ENCODE measurements at places on chromosomes 11 and 22.
A peak's percentile ranks its signal among the peaks of the same experiment; 100 is the strongest.

GRCh38 chr11:61962213-61963015 lies 5.0 kb downstream of the FTH1 start:
- DNase-seq: no peak

DNA sequence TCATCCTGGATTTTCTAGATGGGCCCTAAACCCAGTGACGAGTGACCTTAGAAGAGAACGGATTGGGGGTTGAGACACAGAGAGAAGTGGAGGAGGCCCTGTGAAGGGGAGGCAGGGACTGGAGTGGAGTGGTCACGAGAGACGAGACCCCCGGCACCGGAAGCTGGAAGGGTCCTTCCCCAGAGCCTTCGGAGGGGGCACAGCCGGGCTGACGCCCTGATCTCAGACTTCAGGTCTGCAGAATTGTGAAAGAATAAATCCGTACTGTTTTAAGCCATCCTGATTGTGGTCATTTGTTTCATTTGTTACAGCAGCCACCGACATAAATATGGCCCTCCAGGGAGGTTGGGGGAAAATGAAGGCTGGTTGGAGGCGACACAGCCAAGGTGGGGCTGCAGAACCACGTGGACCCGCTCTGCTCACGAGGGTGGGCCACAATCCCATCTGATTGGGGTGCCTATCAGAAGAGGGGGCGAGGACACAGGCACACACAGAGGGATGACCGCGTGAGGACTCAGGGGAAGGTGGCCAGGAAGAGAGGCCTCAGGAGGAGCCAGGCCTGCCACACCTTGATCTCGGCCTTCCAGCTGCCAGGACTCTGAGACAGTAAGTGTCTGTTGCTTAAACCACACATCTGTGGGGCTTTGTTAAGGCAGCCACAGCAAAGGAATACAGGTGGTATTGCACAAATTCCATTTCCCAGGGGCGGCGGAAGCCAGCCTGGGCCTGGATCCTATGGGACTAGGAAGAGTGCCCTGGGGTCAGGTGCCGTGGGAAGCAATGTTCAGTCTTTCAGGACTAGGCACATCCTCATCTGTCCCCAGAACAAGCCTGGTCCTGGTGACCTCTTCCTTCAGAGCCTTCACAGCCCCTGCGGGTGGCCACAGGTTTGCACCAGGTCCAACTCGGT lies 73.3 kb upstream of the SHANK2 start:
- DNase-seq: no peak

DNA sequence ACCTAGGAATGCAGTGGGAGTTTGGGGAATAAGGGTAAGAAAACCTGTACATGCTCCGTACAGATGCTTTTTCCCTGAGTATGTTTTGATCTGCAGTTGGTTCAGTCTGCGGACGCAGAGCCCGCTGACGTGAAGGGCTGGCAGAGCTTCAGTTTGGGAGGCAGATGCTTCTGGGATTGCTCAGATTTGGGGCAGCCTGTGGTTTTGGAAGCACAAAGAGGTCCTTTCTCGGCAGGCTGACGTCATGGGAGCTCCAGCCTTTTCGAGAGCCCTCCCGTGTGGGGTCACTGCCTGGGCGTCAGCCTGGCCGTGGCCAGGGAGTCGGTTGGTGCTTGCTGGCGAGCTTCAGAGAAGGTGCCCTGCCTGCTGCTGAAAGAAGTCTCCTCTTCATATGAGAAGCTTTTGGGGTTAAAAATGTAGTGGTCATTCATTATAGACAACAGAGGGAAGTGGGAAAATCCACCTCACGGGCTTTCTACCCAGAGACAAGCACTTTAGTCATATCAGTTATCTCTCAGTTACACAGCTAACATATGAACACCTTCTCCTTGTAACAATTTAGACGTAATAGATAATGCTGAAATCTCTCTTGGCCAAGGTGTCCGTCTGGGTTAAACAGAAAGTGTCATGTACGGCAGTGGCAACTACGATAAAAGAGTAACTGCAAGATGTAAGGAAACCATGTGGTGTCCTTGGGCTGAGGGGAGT lies 26.8 kb downstream of the TPCN2 start:
- no peak for DNase-seq

DNA sequence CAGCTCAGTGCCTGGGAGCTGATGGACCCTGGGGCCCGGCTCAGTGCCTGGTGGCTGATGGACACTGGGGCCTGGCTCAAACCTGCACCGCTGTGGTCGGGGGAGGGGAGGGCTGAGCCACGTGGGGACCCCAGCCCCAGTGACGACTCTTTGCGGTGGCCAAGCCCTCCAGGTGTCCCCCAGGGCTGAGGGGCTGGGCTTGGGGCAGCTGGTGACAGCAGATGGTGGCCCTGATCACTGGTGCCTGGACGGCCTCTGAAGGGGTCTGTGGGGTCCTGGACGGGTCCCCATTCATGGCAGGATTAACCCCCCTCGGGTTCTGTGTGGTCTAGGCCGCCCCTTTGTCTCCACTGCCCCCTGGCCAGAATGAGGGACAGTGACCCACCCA lies 3.4 kb upstream of the MUC5B start:
- no peak for DNase-seq

DNA sequence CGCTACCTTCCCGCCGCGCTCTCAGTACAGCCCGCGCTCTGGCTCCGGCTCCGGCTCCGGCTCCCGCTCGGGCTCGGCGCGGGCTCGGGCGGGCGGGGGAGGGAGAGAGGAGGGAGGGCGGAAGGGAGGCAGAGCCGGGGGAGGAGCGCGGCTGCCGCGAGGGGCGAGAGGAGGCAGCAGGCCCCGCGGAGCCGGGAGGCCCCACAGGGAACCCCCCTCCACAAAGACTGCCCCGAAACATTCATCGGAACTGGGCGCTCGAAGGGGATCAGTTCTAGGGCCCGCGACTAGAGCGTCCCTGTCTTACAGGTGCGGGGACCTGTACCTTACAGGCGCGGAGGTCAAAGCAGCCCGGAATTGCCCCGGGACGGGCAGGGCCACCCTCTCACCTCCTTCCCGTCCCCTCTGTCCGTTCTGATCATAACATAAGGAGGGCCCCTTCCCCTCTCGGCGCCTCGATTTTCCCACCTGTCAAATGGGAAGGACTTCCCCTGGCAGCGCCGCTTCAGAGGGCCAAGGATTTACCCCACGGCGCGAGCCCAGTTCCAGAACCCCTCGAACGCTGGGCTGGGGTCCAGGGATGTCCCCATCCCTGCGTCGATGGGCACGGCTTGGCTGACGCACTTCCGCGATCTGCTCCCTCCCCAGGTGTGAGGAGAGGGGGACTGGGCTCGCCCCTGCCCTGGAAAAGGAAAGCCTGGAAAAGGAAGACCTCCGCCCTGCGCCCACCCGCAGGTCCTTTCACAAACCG lies at the start of gene SHISA8:
TSS of gene SHISA8 (minus strand) at position 40 of the 751 bp plus-strand sequence. CDS start 407 bp downstream, outside the sequence.
- peak; percentile 65 for DNase-seq

DNA sequence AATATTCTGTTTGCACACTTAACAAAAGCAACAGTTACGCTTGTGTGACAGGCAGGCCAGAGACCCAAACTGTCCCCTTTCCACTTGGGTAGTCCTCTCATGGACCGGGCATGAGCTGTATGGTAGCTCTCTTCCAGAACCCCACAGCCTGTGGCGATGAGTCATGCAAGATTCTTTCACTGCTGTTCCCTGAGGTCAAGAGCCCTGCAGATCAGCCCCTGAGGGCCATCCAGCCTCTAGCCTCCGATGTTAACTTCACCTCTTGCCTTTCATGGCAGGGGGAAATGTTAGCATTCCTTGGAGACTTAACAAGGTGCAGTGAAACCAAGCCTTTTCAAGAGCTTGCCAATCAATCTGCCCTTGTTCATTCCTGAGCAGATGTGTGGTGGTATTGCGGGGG lies 63.2 kb upstream of the DEUP1 start:
- DNase-seq: no peak

GRCh38 chr22:25751174-25751581 lies 9.2 kb downstream of the MYO18B start:
- DNase-seq: no peak

- DNase-seq: no peak
These were observed 1164.1 kb upstream of the CNTN5 start for GRCh38 chr11:97856666-97857065.

DNA sequence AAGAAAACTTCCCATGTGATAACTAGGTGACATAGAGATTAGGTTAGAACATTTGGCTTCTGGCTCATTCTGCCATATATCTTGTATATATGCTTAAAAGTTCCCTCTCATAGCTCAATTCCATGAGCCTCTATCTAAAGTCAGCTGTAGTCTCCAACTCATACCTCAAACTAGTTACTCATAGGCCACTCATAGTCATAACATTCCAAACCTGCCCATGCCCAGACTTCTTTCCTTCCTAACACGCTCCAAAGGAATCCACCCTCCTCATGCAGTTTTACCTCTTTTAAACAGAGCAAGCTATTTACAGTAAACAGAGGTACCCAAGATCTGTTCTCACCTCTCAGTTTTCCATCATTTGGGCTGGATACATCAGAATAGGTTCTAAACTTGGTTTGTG lies 39.4 kb downstream of the GLYATL2 start:
- DNase-seq: no peak

- no peak for DNase-seq
These were observed 20.5 kb upstream of the SCGB1A1 start for GRCh38 chr11:62398011-62398994.

- DNase-seq: no peak
These were observed 61.7 kb downstream of the ME3 start for GRCh38 chr11:86610559-86611341.

DNA sequence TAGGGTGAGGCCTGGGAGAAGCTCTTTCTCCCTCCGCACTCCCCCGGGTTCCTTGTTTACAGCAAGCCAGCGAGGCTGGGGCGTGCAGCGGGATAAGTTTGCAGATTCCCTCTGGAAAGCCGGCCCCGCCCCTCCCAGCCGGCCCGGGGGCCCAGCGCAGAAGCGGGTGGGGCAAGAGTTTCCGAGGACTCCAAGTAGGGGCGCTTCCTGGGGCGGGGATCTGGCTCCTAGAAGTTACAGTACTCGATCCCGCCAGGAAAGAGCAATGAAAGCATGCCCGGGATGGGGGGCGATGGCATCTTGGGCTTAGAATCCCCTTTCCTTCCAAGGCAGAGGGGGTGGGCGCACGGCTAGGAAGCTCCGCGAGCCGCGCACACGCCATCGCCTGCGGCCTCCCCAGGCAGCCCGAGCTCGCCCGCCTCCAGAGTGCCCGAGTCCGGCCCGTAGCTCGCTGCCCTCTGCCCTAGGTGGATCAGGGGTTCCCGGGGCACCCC lies 385 bp downstream of the TST start:
- DNase-seq: no peak

DNA sequence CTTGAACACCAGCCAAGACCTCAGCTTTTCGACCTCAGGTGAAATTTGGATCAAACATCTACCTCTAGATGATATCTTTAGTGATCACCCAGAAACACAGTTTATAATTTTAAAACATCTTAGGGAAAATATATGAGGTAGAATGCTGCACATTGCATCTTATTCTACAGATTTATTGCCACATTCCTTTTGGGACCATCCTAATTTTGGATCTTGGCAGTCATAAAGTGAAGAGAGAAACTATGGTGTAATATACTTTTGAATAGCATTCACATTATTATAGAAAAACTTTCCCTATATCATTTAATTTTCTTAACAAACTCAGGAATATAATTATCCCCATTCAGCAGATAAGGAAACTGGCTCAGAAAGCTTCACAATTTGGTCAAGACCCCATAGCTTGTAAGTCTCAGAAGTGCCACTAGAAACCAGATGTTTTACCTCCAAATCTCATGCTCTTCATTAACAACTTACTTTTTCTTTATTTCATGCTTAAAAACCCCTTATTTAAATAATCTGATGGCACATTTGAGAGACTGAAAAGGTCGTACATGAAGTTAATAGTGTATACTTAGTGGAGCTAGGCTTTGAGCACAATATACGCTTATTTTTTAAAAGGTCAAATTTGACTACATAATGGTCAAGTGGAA lies 199.2 kb upstream of the CTSC start:
- no peak for DNase-seq

DNA sequence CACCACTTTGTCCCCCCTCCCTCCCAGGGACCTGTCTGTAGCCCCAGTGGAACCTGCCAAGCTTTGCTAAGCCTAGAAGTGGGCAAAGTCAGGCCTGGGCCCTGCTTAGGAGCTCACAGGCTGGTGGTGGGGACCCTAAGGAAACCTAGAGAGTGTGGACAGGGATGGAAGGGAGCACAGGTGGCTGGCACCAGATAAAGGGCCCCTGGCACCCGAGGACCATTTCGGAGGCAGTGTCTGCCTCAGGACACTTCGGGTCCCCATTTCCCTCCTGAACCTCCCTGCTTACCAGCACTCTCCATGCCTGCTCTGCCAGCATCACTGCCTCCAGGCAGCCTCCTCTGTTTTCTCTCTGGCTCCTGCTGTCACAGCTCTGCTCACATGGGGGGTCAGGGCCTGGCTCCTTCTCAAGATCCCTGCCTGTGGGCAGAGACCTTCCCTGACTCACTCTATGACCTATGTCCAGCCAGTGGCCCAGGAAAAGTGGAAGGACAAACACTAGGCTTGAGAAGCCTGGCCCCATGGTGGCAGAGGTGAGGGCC lies 13.6 kb upstream of the OMP start:
- DNase-seq: no peak

- DNase-seq: no peak
These were observed 3.2 kb downstream of the DGAT2 start for GRCh38 chr11:75771646-75772410.
